ENCODE measurements at places on chromosomes 1 and 21.

- no peak for DNase-seq
Measured at GRCh38 chr1:38127428-38127827, 80.8 kb upstream of the POU3F1 start.

DNA sequence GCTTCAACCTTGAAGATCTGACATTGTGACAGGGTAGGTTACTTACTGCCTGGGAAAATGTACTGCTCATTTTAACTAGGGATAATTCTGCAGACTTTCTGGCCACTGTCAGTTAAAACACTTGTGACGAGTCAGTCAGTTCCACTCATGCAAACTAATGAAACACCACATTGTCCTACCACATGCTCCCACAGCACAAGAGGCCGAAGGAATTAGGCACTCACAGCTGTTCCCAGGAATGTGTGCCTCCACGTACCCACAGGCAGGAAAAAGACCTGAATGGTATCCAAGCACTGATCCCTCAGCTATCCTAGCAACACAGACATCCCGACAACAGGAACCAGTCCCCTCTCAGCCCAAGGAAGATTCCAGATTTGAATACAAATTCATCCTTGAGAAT is 12.3 kb downstream of the BCAR3 start:
- no peak for DNase-seq

DNA sequence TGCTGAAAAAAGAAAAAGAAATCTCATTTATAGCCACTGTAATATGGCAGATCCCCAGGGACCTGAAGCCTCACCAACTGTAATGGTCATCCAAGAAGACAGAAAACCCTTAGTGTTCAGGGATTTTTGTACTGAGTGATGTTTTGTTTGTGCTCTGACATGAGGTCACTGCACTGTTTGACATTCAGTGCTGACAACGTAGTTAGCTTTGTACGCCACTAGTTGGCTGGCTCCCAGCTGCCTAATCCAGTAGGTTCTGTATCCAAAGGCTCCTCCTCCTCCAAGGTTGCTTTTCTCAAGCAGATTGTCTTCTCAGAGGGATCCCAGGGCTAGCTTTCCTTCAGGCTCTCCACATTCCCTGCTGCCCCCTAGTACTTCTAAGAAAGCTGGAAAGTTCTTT is 9.5 kb upstream of the YRDC start:
- DNase-seq, result no peak

- DNase-seq, result no peak
Measured at GRCh38 chr1:34924759-34925555, 4.5 kb downstream of the DLGAP3 start.

DNA sequence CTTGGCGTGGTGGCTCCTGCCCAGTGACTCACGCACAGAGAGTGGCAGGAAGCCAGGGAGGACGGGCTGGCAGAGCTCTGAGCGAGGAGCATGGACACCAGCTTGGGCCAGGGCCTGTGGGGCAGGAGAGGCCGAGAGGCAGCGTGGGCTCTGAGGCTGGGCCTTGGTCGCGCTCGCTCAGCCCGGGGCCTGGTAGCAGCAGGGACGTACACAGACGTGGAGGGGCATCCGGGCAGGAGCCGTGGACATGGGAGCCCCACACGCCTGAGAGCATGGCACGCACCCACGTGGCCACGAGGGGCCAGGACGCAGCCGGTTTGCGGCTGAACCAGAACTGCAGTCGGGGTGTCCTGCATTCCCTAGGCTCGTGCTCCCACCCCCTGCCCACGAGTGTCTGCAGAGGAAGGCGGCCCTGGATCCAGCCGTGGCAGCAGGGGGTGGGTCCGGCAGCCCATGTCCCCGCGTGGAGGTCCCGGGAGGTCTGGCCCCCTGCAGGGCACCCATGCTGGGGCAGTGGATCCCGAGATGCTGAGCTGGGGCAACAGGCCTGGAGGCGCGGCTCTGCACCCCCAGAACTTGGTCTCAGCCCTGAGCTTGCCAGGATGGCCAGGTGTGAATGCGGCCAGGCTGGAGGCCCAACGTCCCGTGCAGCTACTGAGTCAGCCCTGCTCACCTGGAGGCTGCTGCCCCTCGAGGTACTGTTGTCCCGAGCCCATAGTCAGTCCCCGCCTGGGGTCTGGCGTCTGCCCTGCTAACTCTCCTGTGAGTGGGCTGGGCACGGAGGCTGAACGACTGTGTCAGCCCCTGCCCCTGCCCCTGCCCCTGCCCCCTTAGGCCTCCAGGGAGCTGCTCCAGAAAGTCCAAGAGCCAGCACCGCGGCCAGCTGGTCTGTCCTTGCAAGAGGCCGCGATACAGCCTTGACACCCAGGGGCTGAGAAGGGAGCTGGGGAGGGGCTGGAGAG is 61.6 kb downstream of the SLX9 start:
- DNase-seq, result no peak

GRCh38 chr1:186722711-186723309 is 42.6 kb upstream of the PTGS2 start:
- no peak for DNase-seq

DNA sequence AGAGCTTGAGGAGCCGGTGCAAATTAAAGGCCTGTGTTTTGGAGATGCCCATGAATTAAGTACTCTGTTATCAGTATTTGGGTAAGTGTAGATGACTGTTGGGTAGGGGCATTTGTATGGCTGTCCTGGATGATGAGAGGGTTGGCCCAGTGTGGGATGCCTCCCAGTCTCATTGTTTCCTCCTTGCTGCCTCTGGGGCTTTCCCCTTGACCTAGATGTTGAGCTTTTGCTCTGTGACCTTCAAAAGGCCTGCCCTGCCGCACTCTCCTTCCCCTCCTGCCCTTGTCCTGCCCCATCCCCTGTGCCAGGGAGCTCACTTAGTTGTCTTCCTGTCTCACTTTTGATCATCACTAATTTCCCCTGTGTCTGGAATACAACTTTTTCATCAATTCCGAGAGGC is 10.0 kb downstream of the GALNT2 start:
- no peak for DNase-seq

GRCh38 chr1:43492826-43493225 is 37.9 kb upstream of the PTPRF start:
- DNase-seq, result no peak

GRCh38 chr1:178847396-178847849 is 23.5 kb downstream of the ANGPTL1 start:
- no peak for DNase-seq

GRCh38 chr21:41228492-41228891 is 60.5 kb downstream of the BACE2 start:
- DNase-seq, result no peak

GRCh38 chr1:3011127-3011526 is 10.1 kb upstream of the ACTRT2 start:
- DNase-seq, result no peak

DNA sequence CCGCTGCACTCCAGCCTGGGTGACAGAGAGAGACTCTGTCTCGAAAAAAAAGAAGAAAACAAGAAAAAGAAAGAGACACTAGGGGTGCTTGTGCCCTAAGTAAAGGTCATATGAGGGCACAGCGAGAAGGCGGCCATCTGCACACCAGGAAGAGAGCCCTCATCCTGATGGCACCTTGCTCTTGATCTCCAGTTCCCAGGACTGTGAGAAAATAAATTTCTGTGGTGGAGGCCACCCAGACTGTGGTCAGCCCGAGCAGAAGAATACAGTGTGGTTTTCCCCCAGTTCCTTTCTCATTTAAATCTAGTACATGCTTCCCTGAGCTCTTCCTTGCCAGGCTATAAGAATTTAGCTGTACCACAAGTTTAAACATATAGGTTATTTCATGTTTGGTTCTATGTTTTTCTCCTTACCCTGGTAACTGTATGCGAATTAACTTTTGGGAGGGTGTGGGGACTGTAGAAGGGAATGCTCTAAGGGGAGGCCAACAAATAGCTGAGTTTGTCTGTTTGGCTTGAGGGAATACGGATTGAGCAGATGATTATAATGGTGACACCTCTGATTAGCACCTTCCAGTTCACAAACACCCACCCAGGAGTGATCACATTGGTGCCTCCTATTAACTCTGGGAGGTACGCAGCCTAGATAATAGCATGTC is 119.6 kb upstream of the ERRFI1 start:
- no peak for DNase-seq

- DNase-seq, result no peak
Measured at GRCh38 chr1:43206600-43207228, 34.6 kb downstream of the CFAP57 start.

GRCh38 chr1:37100310-37100709 is 66.0 kb upstream of the GRIK3 start:
- no peak for DNase-seq

GRCh38 chr1:1137256-1138045 is 21.6 kb upstream of the C1orf159 start:
- peak; percentile 36 for DNase-seq

GRCh38 chr1:167328816-167329483 is 108.3 kb downstream of the POU2F1 start:
- DNase-seq, result no peak

GRCh38 chr1:58231204-58231603 is 315.3 kb downstream of the OMA1 start:
- no peak for DNase-seq

- DNase-seq, result no peak
Measured at GRCh38 chr1:73674945-73675561, 522.9 kb downstream of the LRRIQ3 start.

- no peak for DNase-seq
Measured at GRCh38 chr1:98557895-98558294, 103.6 kb upstream of the SNX7 start.

DNA sequence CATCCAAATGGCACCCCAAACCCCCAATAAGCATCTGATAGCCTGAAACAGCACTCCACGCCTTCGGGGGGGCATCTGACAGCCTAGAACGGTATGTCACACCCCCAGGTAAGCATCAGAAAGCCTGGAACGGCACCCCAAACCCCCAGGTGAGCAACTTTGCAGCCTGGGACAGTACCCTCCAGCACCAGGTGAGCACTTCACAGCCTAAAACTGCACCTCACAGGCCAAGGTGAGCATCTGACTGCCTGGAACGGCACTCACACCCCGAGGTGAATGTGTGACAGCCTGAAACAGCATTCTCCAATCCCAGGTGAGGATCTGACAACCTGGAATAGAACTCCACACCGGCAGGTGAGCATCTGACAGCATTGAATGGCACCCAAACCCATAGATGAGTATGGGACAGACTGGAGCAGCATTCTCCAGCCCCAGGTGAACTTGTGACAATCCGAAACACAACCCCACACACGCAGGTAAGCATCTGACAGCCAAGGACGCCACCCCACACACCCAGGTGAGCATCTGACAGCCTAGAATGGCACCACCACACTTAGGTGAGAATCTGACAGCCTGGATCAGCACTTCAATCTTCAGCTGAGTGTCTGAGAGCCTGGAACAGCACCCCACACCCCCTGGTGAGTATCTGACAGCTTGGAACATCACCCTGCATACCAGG is 18.3 kb upstream of the MMEL1 start:
- no peak for DNase-seq

DNA sequence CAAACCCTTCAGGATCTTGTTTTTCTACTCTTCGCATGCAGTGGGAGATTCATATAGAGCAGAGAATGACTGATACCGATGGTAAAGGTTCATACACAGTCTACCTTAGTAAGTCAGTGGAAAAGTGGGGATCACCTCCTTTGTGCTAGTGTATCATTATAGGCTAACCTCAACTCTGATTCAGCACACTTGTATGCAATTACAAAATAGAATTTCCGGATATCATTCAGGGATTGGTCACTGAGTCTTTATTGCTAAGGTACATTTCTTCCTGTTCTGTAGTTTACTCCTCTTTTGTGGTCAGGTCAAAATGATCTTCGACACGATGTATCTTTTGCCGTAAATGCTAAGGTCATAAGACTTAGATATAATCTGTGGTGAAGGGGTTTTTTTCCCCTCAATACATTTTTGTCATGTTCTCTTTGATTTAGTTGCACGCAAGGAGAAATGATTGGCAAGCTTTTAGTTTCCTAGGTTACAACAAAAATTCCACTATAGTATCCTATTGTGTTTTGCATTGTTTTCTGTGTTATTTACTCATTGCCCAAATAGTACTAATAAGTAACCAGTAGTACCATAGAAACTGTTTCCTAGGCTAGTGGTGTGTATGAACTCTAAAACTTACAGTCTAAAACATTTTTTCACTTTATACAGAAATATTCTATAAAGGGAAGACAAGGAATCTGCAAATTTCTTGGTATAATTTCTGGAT is 35.7 kb upstream of the PLA2G4A start:
- DNase-seq, result no peak

DNA sequence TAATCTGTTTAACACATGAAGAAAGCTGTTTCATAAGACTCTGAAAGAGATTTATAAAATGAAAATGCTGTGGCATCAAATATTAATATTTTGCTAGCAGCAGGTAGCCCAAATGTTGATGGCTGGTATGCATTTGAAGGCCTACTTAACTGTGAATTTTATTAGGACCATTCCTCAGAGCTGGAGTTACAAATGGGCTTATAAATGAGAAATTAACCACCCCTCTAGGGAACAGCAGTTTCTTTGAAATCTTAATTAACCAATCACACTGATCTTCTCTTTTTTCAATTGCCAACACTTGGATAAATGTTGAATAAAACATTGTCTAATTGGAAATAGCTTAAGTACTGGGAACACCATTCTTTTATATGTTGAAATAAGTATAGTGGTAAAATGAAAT is 129.9 kb downstream of the GPR52 start:
- no peak for DNase-seq

DNA sequence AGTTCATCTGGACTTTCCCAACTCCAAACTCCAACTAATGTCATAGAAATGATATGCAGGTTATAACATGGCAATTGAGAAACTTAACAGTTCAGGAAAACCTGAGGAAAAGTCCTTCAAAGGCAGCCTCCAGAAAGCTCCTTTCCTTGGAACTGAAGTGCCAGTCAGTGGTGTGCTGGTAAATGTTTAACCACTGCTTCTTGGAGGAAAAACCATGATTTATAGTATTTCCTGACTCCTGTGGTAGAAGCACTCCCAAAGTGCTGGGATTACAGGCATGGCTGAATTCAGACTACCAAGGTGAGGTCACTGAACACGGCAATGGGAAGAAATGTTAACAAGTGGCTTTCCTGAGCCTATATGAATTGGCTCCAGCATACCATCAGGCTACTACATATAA is 26.7 kb upstream of the ZNHIT6 start:
- DNase-seq, result no peak

- DNase-seq, result no peak
Measured at GRCh38 chr1:54324251-54325140, 81.7 kb downstream of the SSBP3 start.

DNA sequence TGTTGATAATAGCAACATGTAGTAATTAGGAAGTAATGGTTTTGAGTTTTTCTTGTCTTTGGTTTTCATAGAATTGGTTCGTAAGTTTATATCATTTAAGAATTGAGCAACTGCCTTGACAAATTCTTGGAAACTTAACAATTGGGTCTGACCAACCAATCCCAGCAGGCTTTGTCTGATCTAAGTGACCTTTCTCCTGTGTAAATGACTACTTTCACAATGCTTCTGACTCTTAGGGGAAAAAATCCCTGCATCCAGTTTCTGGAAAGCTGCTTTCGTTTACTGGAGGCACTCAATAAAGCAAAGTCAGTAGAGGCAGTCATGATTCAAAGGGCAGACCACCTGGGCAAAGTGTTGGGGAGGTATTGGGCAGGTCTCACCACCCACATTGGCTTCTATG is 303.6 kb upstream of the FAM78B start:
- DNase-seq, result no peak

DNA sequence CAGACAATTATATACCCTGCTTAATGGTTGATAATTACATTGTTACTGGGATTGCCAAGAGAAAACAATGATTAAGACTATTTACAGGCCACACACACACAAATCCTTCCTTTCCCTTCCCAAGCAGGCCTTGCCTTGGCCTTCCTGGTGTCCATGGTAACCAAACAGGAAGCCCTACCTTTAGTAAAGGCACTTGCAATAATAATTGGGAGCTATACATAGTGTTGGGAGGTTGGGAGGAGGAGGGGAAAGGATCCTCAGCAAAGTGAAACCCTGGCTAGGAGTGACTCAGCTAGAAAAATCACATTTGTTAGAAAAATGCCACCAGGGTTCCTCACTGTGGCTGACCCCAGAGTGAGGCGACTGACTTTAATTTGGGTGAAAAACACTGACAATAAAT is 122.3 kb upstream of the ADAR start:
- no peak for DNase-seq

All from stimulated activated CD8-positive, alpha-beta memory T cell treated with anti-CD3 and anti-CD28 coated beads, Interleukin-7, amount 100 ng/mL, for 1 hour (primary cell).